OCI-M1 (cell line): ENCODE measurements at places on chromosomes 6 and 20.

- no peak for DNase-seq
Measured at GRCh38 chr6:73569121-73569520, 48.3 kb upstream of the EEF1A1 start.

DNA sequence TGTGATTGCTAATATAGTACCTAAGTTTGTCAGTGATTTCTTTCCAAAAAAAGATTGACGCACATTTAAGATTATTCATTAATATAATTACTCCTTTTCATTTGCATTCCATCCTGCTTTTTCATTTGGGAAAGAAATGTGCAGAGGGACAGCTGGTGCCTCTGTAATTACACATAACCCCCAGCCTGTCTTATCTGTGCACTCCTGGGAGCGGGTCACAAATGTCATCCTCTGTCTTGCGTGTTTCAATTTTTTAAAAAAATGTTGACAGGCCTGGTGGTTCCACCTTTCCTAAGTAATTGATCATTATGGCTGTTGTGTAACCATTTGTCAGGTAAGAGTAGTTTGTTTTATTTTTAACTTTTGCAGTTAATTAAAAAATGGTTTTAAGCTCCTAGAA, 92.7 kb downstream of the SLX4IP start:
- DNase-seq: no peak

- DNase-seq: no peak
Measured at GRCh38 chr6:42292004-42292740, 74.5 kb upstream of the MRPS10 start.

DNA sequence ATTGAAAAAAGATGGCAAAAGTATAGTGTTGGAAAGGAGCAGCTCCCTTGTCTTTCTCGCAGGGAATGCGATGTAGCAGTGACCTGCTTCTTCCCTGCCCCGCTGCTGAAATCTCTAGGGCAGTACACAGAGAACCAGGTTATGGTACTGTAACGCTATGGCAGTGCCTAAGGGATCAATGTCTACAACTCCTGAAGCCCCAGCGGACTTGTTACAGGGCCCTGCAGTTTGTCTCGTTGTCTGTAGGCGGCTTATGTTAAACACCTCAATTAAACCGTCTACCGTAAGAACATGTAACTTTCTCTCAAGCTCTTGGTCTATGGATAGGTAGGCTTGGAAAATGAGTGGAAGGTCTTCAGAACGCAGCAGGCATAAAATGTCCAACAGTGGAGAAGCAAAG, 44.8 kb upstream of the SLC17A4 start:
- DNase-seq: no peak

DNA sequence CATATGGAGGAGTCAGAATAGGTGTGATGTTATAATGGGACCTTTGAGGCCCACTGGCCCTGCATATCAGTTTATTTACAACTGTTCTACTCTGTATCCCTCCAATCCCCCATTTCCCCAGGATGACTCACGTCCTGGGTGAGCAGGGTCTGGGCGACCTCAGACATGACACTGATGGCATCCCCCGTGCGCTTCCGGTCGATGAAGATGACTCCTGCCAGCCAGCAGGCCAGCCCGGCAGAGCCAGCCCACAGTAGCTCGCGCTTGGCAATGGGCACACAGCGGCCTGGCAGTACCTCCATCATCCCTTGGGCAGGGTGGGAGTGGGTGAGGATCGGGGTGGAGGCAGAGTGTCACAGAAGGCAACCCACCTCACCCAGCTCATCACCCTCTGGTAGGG, 5.6 kb downstream of the AGPAT1 start:
- DNase-seq: no peak

GRCh38 chr20:52675375-52675774, 296.8 kb upstream of the TSHZ2 start:
- DNase-seq: no peak

- no peak for DNase-seq
Measured at GRCh38 chr6:41747256-41748101, at the start of gene PGC. TSS of gene PGC (minus strand) at chr6:41747397. CDS start at chr6:41747334, 63 bp downstream.

- no peak for DNase-seq
Measured at GRCh38 chr6:32149092-32149755, 2.5 kb downstream of the PRRT1 start.

GRCh38 chr20:25083773-25084625, 2.1 kb upstream of the VSX1 start:
- no peak for DNase-seq

GRCh38 chr6:148682252-148682651, 64.6 kb upstream of the UST start:
- DNase-seq: no peak

- no peak for DNase-seq
Measured at GRCh38 chr20:20561841-20562240, 150.6 kb downstream of the RALGAPA2 start.

GRCh38 chr6:68838571-68838970, 203.5 kb downstream of the ADGRB3 start:
- no peak for DNase-seq

GRCh38 chr6:43868467-43868866, 98.5 kb downstream of the VEGFA start:
- no peak for DNase-seq

DNA sequence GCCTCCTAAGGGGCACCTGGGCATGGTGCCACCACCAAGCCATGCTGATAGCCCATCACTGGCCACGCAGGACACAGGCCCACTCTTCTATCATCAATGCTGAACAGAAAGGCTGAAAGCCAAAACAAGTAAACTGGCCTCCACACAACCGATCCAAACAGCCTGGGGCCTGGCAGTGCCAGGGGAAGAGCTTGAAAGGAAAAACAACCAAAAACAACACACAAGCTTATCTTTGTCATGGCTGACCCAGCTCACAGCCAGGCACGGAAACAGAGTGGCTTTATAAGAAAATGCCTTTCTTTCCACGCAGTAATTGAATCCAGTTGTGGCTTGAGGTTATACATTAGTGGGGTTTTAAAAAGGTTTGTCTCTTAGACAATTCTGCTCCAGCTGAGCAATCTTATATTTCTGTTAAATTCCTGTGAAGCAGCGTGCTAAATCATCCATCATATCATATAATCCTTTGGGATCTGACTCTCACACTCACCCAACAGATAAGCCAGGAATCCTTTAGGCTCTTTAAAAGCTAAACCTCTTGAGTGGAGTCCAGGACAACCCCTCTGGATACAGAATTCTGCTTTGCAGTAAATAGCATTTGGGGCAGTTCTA, 65.4 kb upstream of the SLC22A16 start:
- no peak for DNase-seq

DNA sequence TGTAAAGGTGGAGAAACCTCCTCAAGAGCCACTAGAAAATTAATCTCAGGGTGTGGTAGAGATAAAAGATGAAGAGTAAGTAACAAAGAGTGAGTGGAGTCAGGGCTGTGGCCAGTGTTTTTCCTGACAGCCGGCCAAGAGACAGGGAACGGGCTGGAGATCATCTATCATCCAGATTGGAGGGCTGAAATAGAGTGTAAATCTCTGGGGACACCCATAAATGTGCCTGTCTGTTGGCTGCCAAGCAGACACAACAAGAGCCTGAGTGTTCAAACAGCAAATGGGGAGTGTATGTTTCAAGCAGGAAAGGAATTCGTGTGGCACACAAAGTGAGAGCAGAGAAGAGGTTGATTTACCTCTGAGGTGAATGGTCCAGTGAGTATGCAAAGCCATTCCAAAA, 326.4 kb upstream of the KHDRBS2 start:
- DNase-seq: no peak

DNA sequence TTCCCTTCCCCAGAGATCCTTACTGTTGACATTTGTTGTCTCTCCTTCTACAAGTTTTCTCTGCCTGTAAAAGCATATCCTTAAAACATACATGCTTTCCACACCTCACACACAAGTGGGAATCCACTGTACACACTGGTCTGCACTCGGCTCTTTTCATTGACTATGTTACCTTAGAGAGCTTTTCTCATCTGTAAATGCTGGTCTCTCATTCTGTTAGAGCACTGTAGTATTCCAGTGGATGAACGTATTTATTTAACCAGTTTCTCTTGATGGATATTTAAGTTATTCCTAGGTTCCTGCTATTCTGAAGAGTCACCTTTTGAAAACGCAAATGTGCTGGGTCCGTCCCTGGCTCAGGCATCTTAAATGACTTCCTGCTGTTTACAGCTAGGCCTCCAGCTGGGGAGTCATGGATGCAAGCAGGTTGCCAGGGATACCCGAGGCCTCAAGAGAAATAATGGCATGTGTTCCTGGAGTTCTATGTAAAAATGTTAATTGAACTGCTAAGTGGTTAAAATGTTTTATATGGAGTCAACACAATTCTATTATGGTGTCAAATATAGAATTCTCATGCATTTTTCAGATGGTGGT, 61.1 kb upstream of the TGM3 start:
- no peak for DNase-seq

- no peak for DNase-seq
Measured at GRCh38 chr20:47031004-47031403, 136.4 kb downstream of the EYA2 start.

GRCh38 chr6:126811321-126811720, 307.1 kb upstream of the RSPO3 start:
- no peak for DNase-seq

GRCh38 chr20:34927736-34928135, 27.9 kb downstream of the GSS start:
- no peak for DNase-seq

DNA sequence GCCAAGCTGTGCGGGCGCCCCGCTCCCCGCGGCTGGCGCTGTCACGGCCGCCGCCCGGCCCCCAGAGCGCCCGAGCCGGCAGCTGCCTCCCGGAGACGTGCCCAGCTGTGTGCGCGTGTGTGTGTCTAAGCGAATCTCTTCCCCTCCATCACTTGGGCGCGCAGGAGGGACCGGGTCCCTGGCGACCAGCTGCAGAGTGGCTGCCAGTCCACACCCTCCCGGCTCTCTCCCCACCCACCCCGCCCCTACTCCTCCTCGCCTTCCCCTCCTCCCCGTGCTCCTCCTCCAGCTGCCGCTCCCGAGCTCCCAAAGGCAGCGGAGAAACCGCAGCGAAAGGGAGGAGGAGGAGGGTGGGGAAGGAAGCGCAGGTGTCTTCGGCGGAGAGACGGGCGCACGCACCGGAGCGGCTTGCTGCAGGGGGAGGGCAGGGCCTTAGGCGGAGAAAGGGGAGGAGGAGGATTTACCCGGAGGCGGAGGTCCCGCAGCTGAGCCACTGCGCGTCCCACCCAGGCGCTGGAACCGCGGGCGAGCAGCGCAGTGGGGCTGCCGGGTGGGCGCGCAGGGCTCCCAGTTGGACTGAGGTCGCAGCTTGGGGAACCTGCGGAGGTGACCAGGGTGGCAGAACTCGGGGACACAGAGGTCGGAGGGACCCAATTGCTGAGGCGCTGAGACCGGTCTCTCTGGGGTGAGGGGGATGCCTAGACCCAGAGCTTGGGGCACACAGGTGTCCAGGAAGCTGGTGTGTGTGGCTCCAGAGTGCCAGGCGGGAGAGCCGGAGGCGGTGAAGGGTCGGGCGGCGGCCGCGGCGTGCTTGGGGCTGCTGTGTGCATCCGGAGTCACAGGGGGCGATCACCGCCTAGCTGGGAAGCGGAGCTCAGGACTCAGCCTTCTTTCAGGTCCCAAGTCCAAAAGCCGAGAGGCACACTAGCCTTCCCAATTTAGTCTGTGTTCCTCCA, at the start of gene HS3ST5:
HS3ST5 (minus strand) TSS at position 198 of the 956 bp plus-strand sequence. CDS start 280,178 bp downstream, outside the sequence.
- peak; percentile 50 for DNase-seq

DNA sequence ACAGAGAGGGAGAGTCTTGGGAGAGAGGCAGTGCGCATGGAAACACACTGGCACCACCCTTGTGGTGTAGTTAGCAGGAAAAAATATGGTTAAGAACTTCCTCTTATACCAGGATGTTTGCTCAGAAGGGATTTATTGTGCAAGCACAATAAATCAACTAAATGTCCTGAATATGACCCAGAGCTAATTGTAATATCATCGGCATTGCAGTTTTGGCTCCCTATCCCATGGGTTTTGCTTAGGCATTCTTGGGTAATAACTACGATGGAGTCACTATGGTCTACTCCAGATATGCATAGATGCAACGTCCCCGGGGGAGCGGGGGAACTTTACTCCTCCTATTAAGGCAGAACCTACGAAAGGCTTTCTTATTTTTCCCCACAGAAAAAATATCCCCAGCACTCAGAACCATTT, 751.6 kb downstream of the EYS start:
- DNase-seq: peak; percentile 29

- peak; percentile 88 for DNase-seq
Measured at GRCh38 chr6:56890683-56891429, 64.1 kb upstream of the BEND6 start.

- no peak for DNase-seq
Measured at GRCh38 chr6:50939931-50940330, 121.3 kb downstream of the TFAP2B start.

DNA sequence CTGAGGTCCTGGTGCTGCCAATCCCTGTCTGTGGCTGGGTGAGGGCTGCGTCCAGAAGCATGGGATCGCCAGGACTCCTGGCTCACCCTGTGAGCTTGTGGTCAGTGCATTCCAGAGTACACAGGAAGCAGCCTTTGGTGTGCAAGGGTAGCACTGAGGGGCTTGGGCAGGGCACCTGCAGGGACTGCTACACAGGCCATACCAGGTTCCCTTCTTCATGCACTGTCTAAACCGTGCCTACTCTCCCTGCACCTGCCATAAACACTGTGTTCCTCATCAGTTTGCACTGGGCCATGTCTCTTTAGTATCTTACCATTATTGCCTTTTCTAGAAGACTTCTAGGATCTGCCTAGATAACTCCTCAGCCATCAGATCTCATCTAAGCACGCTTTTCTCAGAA, 72.8 kb upstream of the NKX2-2 start:
- no peak for DNase-seq

DNA sequence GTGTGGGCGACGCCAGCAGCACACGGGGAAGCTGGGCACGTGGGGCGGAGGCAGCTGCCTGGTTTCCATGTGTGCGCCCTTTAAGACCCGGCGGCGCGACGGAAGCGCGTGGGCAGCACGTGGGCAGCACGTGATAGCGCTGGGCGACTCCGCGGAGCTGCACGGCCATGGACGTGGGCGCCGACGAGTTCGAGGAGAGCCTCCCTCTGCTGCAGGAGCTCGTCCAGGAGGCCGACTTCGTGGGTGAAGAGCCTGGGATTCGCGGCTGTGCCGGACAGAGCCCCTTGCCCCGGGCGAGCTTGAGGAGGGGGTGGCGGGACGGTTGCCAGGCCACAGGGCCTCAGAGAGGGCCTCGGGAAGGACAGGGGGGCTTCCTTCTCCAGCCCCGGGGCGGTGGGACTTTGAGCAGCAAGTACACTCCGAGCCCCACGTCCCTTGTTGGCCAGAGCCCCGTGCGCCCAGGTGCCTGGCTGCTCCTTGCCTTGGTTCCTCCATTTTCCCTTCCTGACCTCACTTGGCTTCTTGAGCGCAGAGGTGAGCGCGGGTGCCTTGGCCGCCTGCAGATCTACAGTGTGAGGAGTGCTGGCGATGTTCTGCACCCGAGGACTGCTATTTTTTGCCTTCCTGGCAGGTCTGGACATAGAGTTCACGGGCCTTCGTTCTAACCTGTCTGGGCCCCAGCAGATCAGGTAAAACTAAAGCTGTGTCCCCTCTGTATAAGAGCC, at the start of gene PNLDC1:
PNLDC1 (plus strand) TSS at position 136 of the 725 bp plus-strand sequence; CDS start at position 168, 32 bp downstream.
- DNase-seq: no peak

GRCh38 chr6:193180-193579, 99.1 kb upstream of the DUSP22 start:
- no peak for DNase-seq

GRCh38 chr6:133752129-133752528, 136.8 kb upstream of the TCF21 start:
- DNase-seq: no peak

- DNase-seq: peak; percentile 26
Measured at GRCh38 chr6:5995949-5996713, 10.6 kb downstream of the NRN1 start.
